ENCODE measurements at places on chromosomes 2 and 18.
A peak's percentile ranks its signal among the peaks of the same experiment; 100 is the strongest.

DNA sequence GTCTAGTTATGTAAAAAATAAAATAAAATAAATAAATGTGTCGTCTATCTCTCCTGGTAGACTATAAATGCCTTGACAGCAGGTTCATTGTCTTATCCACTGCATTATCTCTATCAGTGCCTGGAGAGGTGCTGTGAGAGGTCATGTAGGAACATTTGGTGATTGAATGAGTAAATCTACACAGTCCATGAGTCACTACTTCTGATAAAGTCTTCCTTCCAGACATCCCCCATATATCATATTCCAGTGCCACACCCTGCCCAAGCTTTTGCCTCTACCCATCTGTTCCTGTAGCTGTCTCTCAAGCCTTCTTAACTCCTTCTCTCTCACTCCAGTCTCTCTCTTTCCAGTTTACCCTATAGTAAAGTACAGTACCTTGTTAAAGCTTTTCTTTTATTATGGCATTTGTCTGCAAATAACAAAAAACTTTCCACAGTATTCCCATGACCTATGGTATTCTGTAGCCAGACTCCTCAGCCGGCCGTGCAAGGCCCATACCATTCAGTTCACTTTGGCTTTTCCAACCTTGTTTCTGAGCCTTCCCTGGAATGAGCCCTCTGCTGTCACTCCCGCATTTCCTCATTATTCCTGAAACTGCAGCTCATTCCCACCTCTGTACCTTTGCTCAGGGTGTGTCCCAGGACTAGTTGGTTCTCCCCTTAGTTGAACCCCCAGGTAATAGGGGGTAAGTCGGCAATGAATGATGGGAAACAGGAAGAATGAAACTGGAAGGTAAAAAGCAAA lies 37.5 kb downstream of the ANXA4 start:
- no peak for DNase-seq

GRCh38 chr18:59070181-59070912 lies 69.3 kb upstream of the SEC11C start:
- peak; percentile 83 for DNase-seq

- DNase-seq: no peak
These were observed 64.7 kb downstream of the SEPTIN10 start for GRCh38 chr2:109549016-109549590.

DNA sequence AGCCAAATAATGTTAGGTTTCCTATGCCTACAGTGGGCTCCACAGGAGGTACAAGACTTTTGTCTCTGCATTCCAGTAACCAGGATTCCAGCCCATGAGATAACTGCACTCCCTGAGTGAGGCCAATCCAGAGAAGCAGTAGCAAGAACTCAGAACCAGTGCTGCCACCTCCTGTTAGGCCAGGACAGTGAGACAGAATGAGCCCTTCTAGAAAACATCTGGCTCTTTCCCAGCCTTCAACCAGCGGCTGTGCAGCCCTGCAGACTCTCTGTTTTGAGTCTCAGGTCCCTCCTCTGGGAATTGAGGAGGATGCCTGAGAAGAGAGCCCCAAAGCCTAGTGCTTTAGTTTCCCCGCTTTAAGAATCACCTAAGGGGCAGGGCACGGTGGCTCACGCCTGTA lies 44.2 kb downstream of the ARID5A start:
- DNase-seq: no peak

DNA sequence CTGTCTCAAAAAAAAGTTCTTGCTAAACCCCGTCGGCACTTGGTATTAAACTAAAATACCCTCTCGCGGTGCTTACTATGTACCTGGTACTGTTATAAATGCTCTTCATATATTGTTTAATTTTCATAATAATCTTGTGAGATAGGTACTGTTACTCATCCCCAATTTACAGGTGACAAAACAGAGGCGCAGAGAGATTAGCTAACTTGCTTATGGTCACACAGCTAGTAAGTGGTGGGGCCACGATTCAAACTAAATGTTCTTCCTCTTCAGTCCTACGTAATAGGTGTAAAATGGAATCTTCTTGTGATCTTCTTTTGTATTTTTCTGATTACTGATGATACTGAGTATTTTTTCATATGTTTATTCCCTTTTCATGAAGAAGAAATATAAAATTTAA lies 51.3 kb downstream of the TET3 start:
- DNase-seq: no peak

GRCh38 chr18:15005313-15006130 lies 257.6 kb downstream of the ANKRD30B start:
- no peak for DNase-seq

- no peak for DNase-seq
These were observed 101.7 kb upstream of the PGAP1 start for GRCh38 chr2:197028230-197028629.

DNA sequence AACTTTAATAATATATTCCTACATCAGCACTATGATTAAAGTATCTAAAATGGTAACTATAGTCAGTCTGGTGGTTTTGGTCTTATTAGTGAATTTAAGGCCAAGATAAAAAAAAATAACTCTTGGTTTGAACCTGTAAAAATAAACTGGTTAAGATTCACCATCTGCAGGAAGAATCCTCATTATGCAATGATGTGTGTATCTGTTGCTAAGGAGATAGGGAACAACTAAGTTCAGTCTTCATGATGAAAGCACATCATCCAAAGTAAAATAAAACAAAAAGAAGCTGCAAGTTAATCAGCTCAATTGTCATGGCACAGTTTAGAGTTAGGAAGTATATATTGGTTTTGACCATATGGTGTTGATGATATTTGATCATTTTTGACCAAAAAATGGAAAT lies 466.0 kb downstream of the NYAP2 start:
- DNase-seq: no peak

- DNase-seq: no peak
These were observed 6.5 kb downstream of the MAP4K4 start for GRCh38 chr2:101704046-101704466.
